ENCODE measurements at places on chromosomes 3 and 15.

- DNase-seq, result no peak
These were observed 333.5 kb upstream of the NR2E3 start for GRCh38 chr15:71476823-71477222.

- no peak for DNase-seq
These were observed 2.4 kb downstream of the SLC6A6 start for GRCh38 chr3:14404631-14405359.

GRCh38 chr3:186213946-186214345 is 105.1 kb upstream of the ETV5 start:
- no peak for DNase-seq

- no peak for DNase-seq
These were observed 228.0 kb upstream of the ADAMTS9 start for GRCh38 chr3:64915778-64916177.

- DNase-seq, result no peak
These were observed 58.6 kb downstream of the MAP2K5 start for GRCh38 chr15:67601073-67601472.

DNA sequence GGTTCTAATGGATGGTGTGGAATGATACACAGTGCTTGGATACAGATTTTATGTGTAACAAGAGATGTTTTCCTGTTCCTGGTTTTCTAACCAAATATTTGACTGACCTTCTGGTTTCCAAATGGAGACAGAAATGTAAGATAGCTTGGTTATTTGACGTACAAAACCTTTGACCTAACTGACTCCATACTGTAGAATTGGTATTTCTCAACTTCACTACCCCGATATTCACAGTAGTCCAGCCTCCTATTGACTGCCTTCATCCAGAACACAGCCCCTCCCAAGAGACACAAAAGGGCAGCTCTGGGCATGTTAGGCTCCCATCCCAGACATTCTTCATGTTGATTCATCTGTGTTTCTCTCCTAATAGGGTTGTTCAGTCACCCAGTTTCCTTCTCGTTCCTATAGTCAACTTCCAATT is 33.4 kb downstream of the MYO1E start:
- DNase-seq, result no peak

GRCh38 chr3:535566-536416 is 339.2 kb downstream of the CHL1 start:
- DNase-seq, result no peak

DNA sequence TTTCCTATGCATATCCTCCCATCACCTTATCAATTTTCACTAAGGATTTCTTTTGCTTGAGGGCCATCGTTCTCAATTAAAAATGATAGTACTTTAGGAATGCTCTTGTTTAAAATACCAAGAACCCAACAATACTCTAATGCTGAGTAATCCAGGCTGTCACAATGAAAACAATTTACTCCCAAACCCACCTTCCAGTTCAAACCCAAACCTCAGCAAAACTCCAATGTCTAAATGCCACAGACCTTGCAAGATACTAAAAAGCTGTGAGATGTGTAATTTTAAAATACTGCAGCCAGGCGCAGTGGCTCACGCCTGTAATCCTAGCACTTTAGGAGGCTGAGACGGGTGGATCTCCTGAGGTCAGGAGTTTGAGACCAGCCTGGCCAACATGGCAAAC is 889.8 kb downstream of the ROBO1 start:
- no peak for DNase-seq

Data from T-helper 1 cell (primary cell).